Spinal cord (tissue), 10 donors: ENCODE measurements at places on chromosomes 7 and 10.

GRCh38 chr10:92410501-92410900, 119.5 kb downstream of the MARCHF5 start:
- no peak overlapping the region for H3K27ac ChIP-seq
- no peaks in the 10 kb centered on the region for H3K27me3 ChIP-seq
- no peaks in the 10 kb centered on the region for H3K4me1 ChIP-seq
- H3K36me3 ChIP-seq: no peaks in the 10 kb centered on the region
- DNase-seq: no peak

- no peaks in the 10 kb centered on the region for H3K36me3 ChIP-seq
- DNase-seq: peak; percentile 81
- no peak overlapping the region for H3K27ac ChIP-seq
- no peak overlapping the region for H3K4me3 ChIP-seq
- no peaks in the 10 kb centered on the region for H3K4me1 ChIP-seq
Observed at GRCh38 chr7:80392229-80393169, 119.4 kb downstream of the GNAT3 start.

DNA sequence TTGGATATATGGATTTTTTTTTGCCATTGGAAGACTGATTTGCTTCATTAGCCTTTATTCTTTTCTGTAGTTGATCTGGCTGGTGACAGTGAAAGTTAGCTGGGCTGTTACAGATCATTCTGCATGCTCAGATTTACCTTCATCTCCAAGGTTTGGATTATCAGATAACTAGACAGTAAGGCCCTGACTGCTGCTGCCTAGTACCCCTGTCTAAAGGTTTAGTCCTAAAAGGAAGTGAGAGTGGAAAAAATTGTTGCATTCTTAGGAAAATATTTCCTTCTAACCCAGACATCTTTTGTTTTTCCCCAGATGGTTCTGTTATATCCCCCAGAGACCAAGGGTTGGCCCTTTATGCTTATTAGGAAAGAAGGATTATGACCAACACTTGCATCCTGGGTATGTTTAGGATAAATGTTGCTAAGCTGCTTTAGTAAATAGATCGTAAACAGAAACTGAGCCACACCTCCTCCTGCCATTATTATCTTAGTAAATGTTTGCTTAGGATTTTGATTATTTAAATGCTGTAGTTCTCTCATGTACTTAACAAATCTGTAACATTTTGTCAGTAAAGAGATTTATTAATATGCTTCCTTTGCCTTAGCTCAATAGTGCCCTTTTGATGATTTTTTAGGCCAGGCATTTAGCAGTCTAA, 44.4 kb downstream of the MCU start:
- H3K27ac ChIP-seq: peak overlapping the region; percentile 66
- H3K36me3 ChIP-seq: no peaks in the 10 kb centered on the region
- DNase-seq: no peak
- H3K4me1 ChIP-seq: no peaks in the 10 kb centered on the region
- no peak overlapping the region for H3K4me3 ChIP-seq
- no peaks in the 10 kb centered on the region for H3K27me3 ChIP-seq

DNA sequence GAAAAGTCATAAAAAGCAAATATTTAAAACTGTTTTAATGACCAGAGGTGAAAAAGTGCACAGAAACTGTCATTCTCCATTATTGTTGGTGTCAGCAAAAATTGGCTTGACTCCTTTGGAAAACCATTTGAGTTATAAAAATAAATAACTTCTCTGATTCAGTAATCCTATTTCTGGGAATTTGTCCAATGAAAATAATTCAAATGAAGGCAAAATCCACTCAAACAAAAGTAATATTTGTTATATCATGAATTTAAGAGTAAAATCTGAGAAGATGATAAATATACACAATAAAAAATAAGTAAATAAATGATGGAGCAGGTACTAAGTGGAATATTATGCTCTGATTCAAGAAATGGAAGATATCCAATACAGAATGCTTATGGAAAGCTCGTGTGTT, 326.6 kb upstream of the KLF6 start:
- DNase-seq: no peak
- H3K27ac ChIP-seq: no peak overlapping the region
- no peak overlapping the region for H3K4me3 ChIP-seq
- H3K27me3 ChIP-seq: no peaks in the 10 kb centered on the region
- H3K36me3 ChIP-seq: no peaks in the 10 kb centered on the region
- no peaks in the 10 kb centered on the region for H3K4me1 ChIP-seq

GRCh38 chr10:44424957-44425356, 40.1 kb upstream of the CXCL12 start:
- no peak overlapping the region for H3K27ac ChIP-seq
- DNase-seq: no peak
- H3K4me1 ChIP-seq: no peaks in the 10 kb centered on the region
- no peaks in the 10 kb centered on the region for H3K27me3 ChIP-seq
- H3K4me3 ChIP-seq: no peak overlapping the region

- no peaks in the 10 kb centered on the region for H3K27me3 ChIP-seq
- no peak overlapping the region for H3K4me3 ChIP-seq
- DNase-seq: no peak
- no peaks in the 10 kb centered on the region for H3K4me1 ChIP-seq
- no peak overlapping the region for H3K27ac ChIP-seq
Observed at GRCh38 chr10:3119796-3120459, 52.6 kb downstream of the PFKP start.
